ENCODE measurements at places on chromosomes 5 and 9.

DNA sequence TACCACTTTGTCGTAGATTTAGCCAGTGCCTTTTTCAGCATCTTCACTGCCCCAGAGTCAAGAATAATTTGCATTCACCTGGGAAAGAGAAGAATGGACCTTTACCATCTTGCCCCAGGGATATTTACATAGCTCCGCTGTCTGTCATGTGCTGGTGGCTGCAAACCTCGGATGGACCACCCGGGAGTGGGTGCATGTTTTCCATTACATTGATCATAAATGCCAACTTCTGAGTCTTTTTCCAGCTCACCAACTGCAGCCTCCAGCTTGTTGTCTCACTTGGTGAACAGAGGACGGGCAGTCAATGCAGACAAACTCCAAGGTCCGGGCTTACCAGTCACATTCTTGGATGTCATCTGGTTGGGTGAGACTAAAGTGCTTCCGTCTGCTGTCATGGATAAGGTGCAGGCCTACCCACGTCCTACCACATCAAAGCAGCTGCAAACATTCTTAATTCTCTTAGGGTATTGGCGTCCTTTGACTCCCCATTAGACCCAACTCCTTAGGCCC, 155.8 kb upstream of the APC start:
- no peak for DNase-seq

DNA sequence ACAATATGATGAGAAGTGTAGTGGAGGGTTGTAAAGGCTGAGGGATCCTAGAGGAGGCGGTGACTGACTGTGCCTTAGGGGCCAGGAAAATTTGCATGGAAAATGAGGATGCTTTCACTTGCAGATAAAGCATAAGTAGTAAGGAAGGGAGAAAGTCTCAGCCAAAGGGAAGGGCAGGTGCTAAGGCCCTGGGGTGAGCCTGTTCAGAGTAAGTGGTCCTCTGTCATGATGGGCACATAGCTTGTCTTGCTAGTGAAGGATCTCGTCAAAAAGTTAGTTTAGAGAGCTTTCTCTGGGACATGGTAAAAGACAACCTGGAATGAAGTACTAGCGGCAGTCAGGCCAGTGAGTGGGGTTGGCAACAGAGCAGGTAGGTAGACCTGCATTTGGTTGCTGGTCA, 75.4 kb upstream of the CPLX2 start:
- no peak for DNase-seq

DNA sequence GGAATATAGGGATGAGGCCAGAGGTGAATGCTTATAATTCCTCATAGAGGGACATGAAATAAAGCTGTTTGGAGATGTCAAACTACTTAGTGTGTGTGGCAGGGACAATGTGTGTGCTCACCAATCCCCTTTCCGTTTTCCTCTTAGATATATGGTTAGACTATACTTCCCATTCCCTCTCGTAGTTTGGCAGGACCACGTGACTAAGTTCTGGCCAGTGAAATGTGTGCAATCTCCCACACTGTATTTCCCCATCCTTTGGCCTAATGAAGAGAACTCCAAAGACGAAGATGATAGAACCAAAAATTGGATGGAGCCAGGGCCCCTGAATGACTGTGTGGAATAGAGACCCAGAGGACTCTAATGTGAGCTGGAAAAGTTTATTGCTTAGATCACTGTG, 233.4 kb upstream of the KLF4 start:
- peak; percentile 37 for DNase-seq

DNA sequence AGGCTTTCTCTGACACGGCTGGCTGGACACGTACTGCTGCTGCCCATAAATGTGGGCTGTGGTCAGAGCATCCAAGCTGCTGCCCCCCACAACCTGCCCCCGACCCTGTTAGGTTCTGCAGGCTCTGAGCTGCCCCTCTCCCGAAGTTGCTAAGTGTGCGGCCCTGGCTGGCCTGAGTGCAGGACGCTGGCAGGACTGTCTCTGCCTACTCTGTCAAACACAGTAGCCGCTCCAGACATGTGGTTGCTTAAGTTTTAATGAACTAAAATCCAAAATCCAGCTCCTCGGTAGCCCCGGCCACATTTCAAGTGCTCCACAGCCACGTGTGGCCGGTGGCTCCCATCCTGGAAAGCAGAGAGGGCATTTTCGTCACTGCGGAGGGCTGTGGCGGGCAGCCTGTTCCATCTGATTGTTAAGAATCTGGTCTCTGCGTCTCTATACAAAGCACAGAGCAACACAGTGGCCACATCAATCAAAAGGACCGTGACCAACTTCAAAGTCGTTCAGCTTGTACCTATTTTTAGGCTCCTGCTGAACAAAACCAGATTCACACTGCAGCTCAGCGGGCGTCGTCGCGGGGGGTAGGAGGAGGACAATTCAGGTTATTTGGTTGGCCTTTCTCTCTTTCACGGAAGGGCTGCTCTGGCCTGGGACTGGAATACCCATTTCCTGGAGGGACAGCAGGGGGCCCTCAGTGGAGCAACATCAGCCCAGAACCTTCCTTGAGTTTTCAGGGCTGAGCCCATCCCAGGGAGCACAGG, 68.9 kb downstream of the PTCH1 start:
- no peak for DNase-seq

DNA sequence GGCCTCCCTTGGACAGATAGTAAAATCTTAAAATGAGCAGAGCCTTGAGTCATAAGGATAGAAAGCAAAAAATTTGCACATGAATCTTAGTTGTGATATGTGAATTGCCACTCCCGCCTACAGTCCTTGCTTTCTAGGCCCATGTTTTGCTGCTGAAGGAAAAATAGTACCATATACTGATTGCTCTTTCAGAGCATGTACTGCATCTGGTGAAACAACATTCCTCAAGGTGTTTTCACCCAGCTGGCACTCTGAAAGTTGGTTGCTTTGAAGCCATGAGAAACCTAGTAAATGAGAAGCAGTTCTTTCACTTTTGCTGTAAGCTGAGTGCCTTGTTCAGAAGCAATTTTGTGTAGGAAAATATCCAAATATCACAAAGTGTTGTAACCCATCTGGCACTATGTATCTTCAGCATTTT, 10.3 kb downstream of the CDC37L1 start:
- no peak for DNase-seq

DNA sequence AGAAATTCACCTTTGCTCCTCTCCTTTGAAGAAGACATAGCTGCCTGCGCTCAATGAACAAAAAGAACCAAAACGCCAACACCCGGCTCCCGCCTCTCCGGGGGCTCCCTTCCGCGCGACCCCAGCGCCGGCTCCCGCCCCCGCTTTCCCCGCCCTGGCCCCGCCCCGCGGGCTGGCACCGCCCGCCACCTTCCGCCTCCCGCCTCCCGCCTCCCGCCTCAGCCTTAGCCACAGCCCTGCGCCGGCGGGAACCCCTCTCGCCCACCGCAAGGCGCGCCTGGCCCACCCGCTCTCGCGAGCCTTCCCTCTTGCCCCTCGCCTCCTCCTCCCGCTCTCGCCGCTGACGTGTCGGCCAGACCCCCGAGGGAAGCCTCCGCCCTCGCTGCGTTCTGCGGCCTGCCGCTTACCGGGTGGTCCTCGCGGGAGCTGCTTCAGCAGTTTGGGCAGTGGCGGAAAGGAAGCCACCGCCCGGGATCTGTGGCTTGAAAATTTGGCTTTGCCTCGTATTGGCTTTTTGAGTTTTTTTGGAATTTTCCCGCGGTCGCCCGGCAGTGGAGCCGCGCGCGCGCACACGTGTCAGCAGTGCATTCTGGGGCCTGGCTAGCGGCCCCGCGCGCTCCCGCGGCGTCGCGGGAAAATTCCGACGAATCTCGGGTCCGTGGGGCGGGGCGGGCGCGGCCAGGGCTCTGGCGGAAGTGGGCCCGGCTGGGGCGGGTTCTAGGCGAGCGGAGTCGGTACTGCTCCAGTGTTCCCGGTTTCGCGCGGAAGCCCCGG, at the start of gene FANCC:
Gene FANCC, minus strand, starts transcription at position 591 of the 774 bp plus-strand sequence. CDS start 68,418 bp downstream, outside the sequence.
- DNase-seq: peak; percentile 88

DNA sequence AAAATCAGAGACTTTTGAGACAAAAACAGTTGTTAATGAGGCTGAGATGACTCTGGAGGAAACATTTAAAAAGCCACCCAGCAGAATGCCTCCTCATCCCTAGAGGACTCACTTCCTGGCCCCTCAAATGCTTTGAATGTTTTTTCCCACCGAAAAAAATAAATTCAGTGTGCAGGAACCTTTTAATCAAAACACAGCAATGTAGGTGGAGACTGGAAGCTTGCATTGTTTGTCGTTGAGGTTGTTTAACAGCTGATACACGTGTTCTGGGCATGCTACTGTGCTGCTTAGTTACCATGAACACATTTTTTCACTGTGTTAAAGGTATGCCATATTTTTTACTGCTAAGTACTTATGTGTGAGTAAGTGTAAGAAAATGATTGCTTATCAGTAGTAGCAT, 65.7 kb upstream of the ADCY2 start:
- no peak for DNase-seq

DNA sequence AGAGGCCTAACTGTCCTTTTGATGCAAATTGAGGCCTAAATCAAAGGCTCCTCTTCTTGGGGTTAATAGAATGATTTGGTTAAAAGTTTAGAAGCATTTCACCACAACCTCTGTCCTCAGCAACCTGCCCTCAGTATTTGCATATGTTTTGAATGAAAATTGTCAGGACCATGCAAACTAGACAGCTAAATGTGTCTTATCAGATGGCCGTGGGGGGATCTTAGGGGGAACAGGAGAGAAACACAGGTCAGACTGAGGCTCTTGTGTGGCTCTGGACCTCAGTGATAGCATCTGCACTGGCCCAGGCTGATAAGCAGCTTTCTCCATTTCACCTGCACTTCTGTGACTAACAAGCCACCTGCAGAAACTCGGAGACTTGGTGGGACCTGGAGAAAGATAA, 49.0 kb downstream of the FOXI1 start:
- no peak for DNase-seq

- no peak for DNase-seq
Measured at GRCh38 chr5:66727630-66728029, 131.4 kb downstream of the MAST4 start.

- DNase-seq: no peak
Measured at GRCh38 chr9:124626276-124626675, 119.1 kb upstream of the NR5A1 start.

DNA sequence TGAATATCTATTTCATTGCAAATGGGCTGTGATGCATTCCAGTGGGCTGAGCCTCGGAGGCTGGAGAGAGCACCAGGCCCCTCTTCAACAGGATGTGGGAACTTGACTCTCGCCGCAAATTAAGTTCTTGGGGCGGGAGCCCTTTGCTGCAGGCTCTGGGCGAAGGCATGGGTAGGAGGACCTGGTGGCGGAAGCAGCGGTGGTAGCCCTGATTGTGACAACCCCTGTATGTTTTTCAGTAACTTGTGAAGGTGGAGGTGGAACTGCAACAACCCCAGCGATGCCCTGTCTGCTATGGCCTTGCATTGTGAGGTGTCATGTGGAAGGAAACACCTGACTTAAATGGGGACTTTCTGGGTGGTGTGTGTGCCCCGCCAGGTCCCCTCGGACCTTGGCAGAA, 9.4 kb downstream of the FYB1 start:
- DNase-seq: no peak

DNA sequence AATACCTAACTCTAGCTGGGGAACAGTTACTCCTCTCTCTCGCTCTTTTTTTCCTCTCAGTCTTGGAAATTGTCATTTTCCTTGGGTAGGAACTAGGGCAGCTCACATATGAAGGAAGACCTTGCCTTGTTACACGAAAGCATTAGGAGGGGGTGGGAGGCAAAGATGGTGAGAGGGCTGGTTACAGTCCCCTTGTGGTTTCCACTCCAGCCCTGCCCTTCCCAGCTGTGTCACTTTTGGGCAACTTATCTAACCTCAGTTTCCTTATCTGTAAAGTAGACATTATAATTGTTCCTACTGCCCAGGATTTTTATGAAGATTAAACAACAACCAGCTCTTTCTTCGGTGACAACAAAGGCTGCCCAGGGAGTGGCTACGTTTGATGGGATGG, 196.2 kb upstream of the CLINT1 start:
- DNase-seq: no peak

DNA sequence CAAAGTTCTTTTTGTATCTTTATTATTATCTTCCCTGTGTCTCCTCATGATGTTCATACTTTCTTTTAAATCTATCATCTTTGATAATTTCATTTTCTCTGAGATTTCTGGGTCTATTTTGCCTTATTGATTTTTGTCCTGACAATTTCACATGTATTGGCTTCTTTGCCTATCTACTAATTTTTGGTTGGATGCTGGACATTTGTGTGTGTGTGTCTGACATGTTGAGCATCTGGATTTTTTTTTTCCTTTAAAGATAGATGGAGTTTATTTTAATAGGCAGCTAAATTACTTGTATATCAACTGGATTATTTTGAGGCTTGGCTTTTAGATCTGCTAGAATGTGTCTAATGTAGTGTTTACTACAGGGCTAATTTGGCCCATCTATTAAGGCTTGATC, 178.0 kb upstream of the MOCS2 start:
- no peak for DNase-seq

- peak; percentile 77 for DNase-seq
Measured at GRCh38 chr5:178672630-178673029, 45.8 kb upstream of the CLK4 start.

DNA sequence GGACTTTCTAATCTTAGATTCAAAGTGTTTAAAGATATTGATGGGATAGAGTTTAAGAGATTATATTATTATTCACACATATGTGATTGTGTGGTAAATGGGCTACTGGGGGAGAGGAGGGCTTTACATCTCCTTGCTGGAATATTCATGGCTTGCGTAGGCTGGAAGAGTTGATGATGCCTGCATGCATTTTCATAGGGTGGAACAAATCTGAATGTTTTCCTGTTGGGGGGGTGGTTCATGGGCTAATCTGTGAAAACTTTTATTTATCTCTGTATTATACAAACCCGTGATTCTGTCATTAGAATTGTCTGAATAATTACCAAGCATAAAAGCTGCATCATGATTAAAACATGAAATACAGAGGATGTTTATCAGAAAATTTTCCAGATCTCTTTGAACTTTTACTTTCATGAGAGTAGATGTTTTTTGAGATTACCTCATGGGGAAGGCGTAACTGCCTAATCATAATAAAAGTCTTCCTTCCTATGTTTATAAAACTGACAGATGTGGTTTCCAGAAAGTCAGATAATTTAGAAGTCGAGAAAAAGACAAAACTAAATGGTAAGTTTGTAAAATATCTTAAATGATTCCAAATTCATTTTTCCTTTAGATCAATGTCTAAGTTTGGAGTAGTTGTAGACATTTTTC, 1185.4 kb upstream of the SEMA6A start:
- no peak for DNase-seq

- no peak for DNase-seq
Measured at GRCh38 chr9:109320331-109320741, 523 bp downstream of the EPB41L4B start.

Data from inflammatory macrophage treated with lipopolysaccharide for 4 hours (primary cell).